ENCODE measurements at places on chromosomes 12 and 14.

- peak; percentile 59 for DNase-seq
Measured at GRCh38 chr14:25411781-25412757, 362.1 kb upstream of the STXBP6 start.

- DNase-seq = no peak
Measured at GRCh38 chr14:23376482-23377197, at the start of gene CMTM5. TSS of gene CMTM5 (plus strand) at chr14:23377046. CDS start at chr14:23377252, 206 bp downstream.

GRCh38 chr12:104603545-104603973 is 146.8 kb downstream of the CHST11 start:
- no peak for DNase-seq

DNA sequence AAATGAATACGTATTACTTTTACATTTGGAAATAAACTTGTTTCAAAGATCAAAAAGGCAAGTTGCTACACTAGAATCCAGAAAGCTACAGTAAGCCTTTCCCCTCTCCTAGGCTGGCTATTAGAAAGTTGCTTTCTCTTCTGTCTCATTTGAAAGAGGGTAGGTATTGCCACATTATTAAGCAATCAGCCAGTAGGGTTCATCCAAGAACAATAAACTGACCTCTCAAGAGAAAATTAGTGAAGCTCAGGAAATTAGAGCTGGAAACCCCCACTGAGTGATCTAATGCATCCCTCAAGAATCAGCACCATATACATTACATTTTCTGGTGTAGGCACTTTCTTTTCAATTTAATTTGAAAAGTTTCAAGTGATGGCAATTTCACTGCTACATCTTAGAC is 4.5 kb upstream of the TMEM233 start:
- no peak for DNase-seq

GRCh38 chr12:81502912-81503695 is 256.0 kb downstream of the PPFIA2 start:
- no peak for DNase-seq

DNA sequence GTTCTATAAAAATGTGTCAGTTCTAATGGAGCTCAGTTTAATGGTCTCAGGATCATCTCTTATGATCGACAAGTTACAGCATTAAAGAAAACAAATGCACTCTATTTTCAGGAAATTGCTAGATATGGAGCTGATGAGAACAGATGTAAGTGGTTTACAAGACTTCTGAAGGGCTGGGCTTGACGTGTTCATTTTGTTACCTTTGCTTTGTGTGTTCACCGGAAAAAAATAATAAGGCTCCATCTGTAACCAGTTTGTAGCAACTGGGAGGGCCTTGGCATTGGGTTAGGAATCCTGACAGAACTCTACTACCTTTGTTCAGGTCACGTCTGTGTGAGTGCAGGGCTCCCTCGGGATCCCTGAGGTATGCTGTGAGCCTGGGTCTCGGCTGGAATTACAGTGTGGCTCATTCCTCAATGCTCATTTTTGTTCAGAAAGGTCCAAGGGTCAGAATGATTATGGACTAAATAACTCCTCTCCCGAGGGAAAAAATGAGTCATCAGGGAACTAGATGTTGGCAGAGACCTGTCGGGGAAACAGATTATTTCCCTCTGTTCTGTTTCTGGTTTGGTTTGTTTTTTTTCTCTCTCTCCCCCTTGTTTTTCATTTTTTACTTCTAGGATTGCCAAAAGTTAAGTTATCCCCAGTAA is 158.0 kb downstream of the SLC5A8 start:
- DNase-seq = no peak

- DNase-seq = no peak
Measured at GRCh38 chr12:15596174-15596573, 193.0 kb downstream of the EPS8 start.

- DNase-seq = no peak
Measured at GRCh38 chr12:9123781-9124382, 8.2 kb upstream of the A2M start.
